DND-41 (cell line): ENCODE measurements at places on chromosomes 4 and X.

GRCh38 chr4:105544520-105545286, 7.7 kb upstream of the ARHGEF38 start:
- DNase-seq = no peak

DNA sequence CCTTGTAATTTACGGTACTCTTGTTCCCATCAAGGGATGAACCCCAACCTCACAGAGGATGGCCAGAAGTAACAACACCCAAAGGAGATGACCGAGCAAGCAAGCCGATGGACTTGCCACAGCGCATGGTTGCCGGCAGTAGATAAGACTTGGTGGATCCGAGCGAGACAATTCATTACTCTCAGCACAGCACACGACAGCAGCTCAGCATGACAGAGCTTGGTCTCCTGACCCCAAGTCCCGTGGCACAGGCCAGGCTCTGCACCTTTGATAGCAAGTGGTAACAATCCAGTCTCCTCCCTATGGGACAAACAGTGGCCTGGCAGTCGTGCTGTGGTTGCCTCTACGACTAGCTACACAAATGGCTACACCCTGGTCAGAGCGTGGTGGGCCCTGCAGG, 26.3 kb downstream of the RWDD4 start:
- no peak for DNase-seq

DNA sequence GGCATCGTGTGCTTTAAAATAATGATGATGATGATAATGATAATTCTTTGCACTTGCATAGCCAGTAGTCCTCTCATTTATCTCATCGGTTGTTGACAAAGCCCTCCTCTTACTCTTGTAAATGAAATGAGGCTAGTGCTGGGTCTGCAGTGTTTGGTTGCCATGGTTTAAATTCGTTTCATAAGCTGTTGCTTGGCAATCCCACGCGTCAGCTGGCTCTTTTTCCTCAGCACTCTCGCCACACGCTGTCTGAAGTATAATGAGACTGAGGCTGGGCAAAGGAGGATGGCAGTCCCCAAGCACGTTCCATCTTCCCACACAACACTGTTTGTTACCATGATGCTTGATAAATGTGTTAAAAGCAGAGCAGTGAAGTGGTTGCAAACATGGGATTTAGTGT, 15.5 kb downstream of the PAGE4 start:
- DNase-seq = no peak

- DNase-seq = no peak
Measured at GRCh38 chr4:23441530-23442069, 448.2 kb downstream of the PPARGC1A start.
